ENCODE measurements at places on chromosomes 5 and 9. TPM values are rescaled to one million over a fixed set of nuclear protein-coding genes. Genes with fewer than 3 reads are reported as not detected.

The DIRAS2 gene
- not detected for total RNA-seq

The TMEM171 gene
- total RNA-seq: not detected

The ZNF346 gene
- 16.5 TPM for total RNA-seq

The MED10 gene
- total RNA-seq: 40.4 TPM

The POC5 gene
- 20.3 TPM for total RNA-seq

- no peak for DNase-seq
These were observed 65.0 kb downstream of the MELK start for GRCh38 chr9:36637491-36638270.

- DNase-seq: no peak
These were observed 210.5 kb downstream of the NXNL2 start for GRCh38 chr9:88745276-88746001.
